Progenitor cell of endocrine pancreas (in vitro differentiated cells): ENCODE measurements at places on chromosomes 4 and X.

DNA sequence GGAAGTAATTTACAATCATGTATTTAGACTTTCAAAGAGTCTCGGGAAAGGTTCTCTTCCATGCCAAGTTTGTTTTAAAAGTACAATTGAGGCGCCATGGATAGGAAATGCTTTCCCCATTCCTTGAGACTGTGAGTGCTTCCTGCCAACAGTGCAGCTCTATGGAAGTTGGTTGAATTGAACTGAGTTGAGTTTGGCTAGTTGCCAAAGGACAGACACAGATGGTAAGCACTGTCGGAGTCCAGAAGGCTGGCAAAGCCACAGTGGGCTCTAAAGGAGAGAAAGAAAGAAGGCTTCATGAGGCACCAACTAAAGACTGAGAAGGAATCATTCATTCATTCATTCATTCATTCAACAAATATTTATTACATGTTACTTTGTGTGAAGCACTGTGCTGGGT lies 4.3 kb upstream of the KCNE5 start:
- no peak for DNase-seq

GRCh38 chr4:46032056-46032455 lies 91.8 kb downstream of the GABRG1 start:
- no peak for DNase-seq

DNA sequence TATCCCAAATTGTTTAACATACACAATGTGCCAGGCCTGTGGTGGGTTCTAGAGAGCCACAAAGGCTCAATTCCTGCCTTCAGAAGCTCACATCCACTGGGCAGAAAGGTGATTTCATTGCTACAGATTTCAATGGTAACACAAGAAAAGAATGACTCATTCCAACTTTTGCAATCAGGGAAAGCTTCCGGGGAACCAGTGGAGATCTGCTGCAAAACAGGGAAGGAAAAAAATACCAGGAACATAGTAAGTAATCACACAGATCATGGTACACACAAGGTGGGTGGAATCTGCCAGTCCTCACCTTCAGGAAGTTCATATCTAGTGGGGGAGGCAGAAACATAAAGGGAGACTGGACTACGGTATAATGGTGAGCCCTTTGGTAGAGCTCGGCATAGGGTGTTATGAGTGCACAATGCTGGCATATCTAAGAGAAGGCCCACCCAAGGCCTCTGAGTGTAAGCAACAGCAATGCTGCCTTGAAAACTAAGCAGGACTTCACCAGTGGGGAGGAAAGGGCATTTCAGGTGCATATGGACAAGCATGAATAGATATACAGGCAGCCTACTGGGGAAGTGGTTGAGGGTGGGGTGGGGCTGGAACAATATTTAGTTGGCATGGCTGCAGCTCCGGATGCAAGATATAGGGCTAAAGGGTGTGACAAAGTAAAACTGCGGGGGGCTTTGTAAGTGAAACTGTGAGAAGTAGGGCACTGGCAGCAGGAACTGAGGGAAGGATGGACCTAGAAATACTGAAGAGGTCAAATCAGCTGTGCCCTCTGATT lies 24.2 kb downstream of the GPRIN3 start:
- DNase-seq = no peak

DNA sequence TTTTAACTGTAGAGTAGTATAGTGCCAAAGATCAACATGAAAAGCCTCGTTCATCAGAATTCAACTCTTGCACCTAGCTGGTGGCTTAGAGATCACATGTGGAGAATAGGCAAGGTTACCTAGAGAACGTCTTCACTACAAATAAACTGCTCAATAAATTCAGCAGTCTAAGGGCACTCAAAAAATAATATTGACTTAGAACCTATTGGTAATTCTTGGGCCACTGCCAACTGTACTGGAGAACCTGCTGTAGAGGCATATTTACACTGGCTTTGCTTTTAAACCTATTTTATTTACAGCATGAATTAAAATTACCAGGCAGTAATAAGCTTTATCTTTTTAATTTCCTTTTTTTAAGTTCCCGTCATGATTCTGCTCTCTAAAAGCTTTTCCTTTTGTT lies 343.7 kb downstream of the PDHA2 start:
- no peak for DNase-seq

- no peak for DNase-seq
Measured at GRCh38 chrX:46617906-46618305, 44.3 kb downstream of the CHST7 start.

DNA sequence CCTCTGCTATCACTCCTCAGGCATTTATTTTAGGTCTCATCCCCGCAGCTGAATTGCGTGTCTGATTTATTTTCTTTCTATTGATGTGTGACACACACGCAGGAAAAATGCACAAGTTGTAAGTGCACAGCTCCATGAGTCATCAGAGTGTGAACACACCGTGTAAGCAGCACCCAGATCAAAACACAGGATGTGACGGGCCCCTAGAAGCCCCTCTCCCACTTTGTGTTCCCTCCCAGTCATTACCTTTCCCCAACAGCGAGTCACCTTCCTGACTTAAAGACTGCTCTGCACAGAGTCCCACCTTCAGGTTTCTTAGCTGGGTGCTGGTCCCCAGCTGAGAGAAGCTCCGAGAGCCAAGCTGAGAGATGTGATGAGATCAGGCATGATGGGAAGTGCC lies 436.7 kb downstream of the MID1IP1 start:
- DNase-seq = no peak

- no peak for DNase-seq
Measured at GRCh38 chrX:72349190-72349589, 43.5 kb upstream of the CITED1 start.

- DNase-seq = no peak
Measured at GRCh38 chr4:15601862-15602261, 53.3 kb downstream of the FBXL5 start.

- peak; percentile 25 for DNase-seq
Measured at GRCh38 chrX:110317061-110317819, 645 bp downstream of the AMMECR1 start.

GRCh38 chr4:72665171-72665968 lies 96.3 kb upstream of the ADAMTS3 start:
- no peak for DNase-seq

GRCh38 chrX:72100824-72101351 lies 30.8 kb downstream of the RTL5 start:
- no peak for DNase-seq

DNA sequence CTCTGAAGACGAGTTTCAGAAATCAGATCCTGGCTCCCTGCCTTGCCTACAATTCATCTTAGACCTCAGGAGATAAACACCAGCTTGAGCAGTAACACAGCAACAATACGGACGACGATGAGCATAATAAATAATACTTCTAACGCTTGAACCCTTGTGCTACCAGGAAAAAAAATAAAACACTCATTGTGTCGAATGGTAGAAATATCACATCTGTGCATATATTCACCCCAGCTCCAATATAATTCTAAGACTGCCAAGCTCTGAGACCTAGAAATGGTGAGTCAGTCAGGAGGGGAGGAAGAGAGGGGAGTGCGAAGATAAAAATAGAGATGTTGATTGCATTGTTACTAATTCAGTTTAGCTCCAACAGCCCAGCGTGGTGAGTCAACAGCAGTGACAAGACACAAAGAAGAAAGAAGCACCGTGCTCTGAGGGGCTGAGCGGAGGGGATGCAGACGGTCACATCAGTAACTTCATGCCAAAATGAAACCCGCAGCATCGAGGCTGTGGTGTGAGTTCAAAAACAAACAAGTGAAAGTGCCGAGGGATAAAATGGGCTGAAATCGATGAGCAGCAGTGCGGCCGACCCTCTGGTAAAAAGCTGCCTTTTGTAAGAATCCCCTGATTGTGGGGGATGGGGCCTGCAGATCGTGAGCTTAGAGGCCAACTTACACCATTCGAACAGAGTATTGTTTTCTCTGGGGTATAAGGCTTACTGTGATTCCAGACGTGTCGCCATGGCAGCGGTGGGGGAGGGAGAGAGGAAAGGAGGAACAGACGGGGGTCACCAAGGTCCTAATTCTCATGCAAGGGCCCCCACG lies 150.4 kb downstream of the MGST2 start:
- DNase-seq = peak; percentile 15

- DNase-seq = no peak
Measured at GRCh38 chrX:135185795-135186443, 14.7 kb upstream of the CT55 start.

DNA sequence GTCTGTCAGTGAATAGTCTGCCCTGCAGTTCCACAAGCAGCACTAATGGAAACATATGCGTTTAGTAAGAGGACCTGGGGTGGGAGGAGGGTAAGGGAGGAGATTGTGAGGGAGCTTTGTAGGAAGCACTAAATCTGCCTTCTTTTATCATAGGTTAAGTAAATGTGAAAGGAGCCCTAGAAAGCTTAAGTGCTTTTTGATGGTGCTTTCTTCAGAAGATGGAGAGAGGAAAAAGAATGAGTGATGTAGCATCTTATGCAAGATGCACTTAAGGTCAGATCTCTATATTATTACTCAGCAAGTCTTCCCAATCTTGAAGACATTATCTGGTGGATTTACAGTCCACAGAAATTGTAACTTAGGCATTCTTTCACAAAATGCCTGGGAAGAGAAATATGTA lies 322.7 kb downstream of the PDHA2 start:
- no peak for DNase-seq

- no peak for DNase-seq
Measured at GRCh38 chr4:141081921-141082395, 51.3 kb downstream of the RNF150 start.

DNA sequence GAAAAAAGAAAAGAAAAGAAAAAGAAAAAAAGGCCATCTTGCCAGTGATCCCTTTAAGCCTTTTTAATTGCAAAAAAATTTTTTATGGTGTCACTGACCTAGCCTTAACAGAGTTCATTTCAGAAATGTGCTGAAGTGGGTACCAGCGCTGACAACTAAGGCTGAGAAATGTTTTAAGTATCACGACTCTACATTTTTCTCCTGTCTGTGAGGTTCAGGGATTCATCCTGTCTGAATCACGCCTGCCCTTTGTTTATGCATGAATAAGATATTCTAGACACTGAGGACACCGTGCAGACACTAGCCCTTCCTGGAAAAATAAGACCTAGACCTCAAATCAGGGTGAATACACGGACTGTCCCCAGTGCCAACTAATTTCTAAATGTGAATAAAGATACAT lies 154.4 kb upstream of the NOCT start:
- no peak for DNase-seq
